Activated T-cell treated with anti-CD3 and anti-CD28 coated beads, Interleukin-2, amount 50 U/mL, for 48 hours (primary cell): ENCODE measurements at places on chromosomes 2 and 18.

DNA sequence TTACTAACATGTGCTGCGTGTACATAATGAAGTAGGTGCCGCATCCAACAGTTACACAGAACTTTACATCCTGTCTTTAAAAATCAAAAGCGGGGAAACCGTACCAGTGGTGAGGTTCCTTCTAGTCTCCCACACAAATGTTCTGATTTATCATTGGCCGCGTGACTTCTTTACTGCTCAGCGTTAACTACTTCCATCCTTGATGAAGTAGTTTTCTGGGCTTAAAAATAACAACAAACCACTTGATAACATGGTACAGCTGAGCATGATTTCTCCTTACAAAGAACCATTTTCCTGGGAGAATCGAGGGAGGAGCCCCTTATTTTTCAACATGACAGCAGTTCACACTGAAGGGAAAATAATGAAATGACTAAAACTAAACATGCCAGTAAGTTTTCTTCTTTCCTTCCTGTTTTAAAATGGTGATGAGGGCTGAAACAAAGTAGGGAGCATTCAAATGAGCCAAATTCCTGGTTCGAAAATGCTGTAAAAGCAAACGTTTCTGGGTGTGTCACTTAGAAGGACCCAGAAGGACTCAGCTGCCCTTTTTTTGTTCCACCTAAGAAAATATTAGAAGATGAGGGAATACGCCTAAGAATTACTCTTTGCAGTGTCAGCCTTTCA, 9.9 kb downstream of the EMILIN2 start:
- no peak for DNase-seq

DNA sequence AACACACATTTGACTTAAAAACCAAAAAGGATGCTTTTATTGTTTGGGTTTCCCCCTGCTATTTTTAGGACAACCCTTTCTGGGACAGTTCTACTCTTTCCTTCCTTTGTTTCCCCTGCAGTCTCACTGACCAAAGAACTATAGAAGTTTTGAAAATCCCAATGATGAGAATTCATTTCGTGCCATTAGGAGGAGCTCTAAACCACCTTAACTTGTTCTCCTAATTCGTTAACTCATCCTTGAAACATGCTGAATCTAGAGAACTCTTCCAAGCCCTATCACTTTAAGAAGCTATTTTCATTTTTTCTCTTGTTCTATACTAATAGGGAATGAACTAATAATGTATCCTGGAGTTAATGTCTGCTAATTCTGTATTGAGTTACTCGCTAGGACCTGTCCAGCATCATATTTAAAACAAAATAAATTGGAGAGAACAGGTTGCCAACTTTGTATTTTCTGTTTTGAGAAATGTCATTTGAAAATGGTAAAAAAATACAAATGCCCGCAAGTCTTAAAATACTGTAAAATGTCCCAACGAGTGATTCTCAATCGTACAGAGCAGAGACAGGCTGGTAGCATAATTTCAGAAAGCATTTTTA, 62.9 kb downstream of the AFTPH start:
- no peak for DNase-seq

DNA sequence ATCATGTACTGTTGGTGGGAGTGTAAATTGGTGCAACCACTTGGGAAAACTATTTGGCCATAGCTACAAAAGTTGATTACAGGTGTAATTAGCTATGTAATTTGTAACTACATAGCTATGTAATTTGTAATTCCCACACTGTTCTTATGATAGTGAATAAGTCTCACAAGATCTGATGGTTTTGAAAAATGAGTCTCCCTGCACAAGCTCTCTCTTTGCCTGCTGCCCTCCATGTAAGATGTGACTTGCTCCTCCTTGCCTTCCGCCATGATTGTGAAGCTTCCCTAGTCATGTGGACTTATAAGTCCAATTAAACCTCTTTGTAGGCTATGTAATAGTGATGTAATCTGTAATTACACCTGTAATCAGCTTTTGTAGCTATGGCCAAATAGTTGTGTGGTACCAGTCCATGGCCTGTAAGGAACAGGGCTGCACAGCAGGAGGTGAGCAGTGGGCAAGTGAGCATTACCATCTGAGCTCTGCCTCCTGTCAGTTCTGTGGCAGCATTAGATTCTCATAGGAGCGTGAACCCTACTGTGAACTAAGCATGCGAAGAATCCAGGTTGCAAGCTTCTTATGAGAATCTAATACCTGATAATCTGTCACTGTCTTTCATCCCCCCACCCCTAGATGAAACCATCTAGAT, 133.7 kb upstream of the COPS8 start:
- DNase-seq: no peak

- DNase-seq: no peak
Measured at GRCh38 chr2:98578231-98578630, 30.1 kb downstream of the COA5 start.

GRCh38 chr18:47999801-48000248, 69.4 kb upstream of the SMAD2 start:
- DNase-seq: no peak

GRCh38 chr18:13465476-13465875, 246.9 kb downstream of the LDLRAD4 start:
- no peak for DNase-seq

GRCh38 chr2:181466661-181467576, 9.7 kb downstream of the ITGA4 start:
- peak; percentile 85 for DNase-seq

DNA sequence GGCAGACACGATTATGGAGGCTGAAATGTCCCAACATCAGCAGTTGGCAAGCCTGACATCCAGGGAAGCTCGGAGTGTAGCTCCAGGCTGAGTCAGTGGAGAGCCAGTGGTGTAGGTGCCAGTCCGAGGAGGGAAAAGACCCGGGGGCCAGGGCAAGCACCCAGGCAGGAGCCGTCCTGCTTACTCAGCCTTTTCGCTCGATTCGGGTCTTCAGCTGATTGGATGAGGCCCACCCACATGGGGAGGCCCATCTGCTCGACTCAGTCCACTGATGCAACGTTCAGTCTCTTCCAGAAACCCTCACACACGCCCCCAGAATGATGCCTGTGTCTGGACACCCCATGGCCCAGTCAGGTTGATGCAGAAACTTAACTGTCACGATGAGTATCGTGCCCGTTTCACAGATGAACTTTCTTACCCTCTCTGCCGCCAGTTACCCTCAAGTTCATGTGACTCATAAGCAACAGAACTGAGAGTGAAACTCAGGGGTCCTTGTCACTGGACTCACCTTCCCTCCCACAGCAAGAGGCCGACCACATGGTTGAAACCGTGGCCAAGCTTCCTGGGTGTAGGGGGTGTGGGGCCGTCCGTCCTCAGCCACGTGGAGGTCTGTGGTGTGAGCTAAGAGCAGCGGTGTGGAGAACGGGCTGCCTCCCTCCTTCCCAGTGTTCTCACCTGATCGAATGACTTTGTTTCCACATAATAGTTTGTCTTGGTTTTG, 197.4 kb upstream of the HDAC4 start:
- DNase-seq: no peak

DNA sequence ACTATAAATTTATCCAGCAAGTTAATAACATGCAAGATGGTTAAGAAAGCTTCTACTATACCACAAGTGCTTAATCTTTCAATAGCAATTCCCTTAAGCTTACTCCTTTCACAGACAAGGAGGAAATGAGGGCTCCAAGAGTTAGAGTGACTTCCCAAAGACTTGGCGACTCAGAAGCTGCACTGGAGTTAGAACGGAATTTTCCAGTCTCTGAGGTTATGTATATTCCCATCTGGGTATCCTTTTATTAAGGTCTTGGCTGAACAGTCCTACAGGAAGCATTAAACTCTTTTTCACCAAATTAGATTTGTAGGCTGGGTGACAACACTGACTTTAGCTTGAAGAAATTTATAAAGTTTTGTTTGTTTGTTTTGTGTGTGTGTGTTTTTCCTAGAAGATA, 256.9 kb upstream of the DPP10 start:
- no peak for DNase-seq

- DNase-seq: no peak
Measured at GRCh38 chr2:240432430-240432819, 3.0 kb upstream of the GPC1 start.

DNA sequence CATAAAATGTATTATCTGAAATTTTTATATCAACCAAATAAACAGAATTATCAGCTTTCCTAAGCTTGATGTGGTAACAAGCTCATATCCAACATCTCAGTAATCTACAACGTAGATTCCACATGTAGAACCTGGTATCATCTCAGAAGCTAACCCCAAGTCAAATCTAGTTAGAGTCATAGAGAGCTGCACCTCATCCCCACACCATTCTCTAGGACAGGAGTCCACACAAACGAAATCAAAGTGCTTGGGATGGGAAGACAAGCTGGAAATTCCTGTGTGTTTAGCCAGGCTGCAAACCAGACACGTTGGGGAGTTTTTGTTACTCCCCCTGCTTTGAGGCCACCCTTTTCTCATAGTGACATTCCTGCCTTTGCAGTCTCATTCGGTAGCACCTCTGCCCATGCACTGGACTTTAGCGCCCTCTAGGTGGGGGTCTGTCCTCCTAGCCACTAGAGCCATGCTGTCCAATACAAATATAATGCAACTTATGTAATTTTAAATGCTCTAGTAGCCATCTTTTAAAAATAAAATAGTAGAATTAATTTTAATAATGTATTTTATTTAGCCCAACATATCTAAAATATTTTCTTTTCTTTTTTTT, 28.1 kb upstream of the SATB2 start:
- peak; percentile 27 for DNase-seq

- no peak for DNase-seq
Measured at GRCh38 chr18:56570978-56571377, 67.4 kb downstream of the TXNL1 start.

GRCh38 chr2:109017017-109017416, 28.0 kb upstream of the EDAR start:
- no peak for DNase-seq

DNA sequence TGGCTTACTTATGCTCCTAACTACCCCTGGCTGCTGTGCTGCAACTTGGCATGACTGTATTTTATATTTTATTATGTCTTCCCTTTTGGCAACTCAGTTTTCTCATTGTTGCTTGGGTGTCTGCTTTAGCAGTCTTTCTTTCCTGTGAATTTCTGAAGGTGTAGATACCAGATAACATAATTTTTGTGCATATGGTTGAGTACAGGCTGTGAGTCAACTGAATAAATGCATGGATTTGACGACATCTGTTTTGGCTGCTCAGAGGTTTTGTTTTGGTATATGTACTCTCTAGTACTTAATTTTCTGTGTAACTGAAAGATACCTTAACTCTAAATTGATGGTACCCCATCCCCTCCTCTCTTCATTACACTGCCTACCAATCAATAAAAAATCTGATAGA, 303.1 kb downstream of the PTPRM start:
- DNase-seq: no peak

DNA sequence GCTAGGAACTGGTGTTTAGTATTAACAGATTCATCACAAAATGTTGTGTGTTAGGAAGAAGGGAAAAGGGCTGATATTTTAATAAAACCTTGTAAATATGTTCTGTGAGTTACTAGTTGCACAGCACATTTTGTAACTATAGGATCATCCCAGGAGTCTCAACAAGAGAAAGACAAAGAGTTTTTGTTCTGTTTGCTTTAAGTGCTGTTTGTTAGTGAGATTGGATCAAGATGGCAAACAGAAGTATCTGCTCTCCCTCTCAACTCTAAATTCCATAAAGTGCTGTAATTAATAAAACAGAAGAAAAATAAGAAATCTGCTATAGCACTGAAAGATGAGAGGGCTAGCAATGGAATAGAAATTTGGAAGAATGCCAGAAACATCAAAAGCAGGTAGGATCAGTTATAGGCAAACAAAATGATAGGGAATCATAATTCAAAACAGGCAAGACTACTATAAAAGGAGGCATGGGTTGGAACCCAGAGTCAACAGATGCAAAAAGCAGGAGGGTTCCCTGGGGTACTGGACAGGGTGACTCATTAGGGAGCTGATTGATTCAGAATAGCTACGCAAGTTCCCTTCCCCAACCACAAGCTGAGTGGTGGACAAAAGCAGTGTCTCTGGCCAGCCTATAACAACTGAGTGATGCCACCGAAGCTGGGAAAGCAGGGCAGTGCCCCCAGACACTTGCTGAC, 75.8 kb downstream of the DYNC1I2 start:
- DNase-seq: no peak

GRCh38 chr2:175478096-175478768, 296.7 kb upstream of the ATP5MC3 start:
- no peak for DNase-seq

DNA sequence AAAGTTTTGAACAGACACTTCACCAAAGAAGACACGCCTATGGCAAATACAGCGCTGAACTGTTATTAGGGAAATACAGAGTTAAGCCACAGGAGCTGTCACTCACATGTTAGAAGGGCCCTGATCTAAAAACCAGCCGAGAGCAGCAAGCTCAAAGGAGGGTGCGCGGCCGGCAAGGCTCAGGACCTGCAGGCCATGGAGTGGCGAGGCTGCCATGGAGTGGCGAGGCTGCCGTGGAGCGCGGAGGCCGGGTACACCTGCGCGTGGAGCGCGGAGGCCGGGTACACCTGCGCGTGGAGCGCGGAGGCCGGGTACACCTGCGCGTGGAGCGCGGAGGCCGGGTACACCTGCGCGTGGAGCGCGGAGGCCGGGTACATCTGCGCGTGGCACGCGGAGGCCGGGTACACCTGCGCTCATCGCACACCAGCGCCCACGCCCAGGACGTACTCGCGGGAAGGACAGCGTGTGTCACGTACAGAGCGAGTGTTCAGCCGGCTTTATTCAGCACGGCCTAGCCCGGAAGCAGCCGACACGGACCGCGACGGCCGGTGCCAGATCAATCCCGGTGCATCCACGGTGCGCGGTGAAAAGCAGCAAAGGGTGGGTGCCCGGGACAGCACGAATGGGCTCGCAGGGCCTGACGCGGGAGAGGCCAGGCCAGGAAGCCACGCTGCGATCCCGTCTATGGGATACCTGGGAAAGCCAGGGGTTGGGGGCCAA, 68.8 kb downstream of the SLC66A2 start:
- no peak for DNase-seq

- no peak for DNase-seq
Measured at GRCh38 chr2:88933980-88934379, 242.5 kb downstream of the RPIA start.

GRCh38 chr18:68735483-68736343, 20.8 kb upstream of the TMX3 start:
- DNase-seq: no peak

DNA sequence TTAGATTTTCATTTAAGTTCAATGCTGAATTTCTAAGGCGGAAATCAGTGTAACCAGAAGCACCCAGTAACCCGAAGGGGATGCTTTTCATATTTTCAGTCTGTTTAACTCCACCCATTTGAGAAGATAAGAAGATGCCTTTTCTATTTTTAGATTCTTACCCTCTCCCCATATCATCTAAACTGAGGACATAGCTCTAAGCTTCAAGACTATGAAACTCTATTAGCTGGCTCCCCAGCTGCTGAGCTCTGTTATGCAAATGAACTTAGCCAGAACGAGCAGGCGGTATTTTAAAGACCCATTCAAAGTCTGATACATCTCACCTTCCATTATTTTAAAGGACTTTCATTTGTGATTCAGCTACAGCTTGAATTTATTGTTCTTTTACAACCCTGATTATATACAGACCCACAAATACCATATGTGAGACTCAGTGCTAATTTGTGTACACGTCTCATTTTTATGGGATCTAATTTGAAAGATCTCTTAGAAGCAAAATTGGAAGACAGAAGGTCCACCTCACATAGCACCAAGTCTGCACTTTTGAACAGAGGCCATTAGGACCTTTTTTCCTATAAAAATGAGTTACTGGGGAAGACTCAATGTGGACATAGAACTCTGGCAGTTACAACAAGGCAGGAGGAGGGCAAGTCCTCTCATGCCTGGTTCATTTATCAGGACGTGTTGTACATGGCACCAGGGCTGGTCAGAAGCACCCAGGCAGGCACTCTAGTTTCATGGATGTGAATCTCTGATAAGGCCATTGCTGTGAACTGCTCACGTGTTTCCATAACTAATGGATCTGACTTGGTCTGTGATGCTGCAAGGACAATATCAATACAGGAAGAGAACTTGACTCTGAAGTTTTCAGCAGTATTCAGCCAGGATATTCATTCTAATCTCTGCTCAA, 16.3 kb downstream of the CDC42EP3 start:
- DNase-seq: no peak
